ENCODE measurements at places on chromosomes 2 and 18.

DNA sequence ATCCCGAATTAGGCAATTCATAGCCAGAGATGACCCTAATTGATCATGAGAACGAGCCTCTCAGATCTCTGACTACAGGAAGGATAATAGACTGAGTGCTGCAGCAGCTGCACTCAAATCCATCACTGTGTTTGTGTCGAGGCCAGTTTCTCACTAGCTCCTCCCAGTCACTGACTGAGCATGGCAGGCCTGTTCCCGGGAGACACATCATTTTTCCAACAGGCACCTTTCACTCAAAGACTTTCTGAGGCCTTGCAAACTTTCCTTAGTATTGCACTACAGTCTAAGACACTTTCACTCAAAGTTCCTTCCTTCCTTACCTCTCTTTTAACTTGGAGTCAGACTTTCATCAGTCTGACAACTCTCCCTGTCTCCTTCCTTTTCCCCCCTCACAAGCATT is 13.7 kb downstream of the SOS1 start:
- no peak for DNase-seq

GRCh38 chr18:527146-527545 is 26.6 kb upstream of the COLEC12 start:
- DNase-seq: no peak

- no peak for DNase-seq
These were observed at the start of gene B3GNT7 for GRCh38 chr2:231395188-231396057. Gene B3GNT7, plus strand, starts transcription at chr2:231395710. Its CDS starts 94 bp downstream, at chr2:231395804.

- DNase-seq: no peak
These were observed 1202.5 kb downstream of the DSC3 start for GRCh38 chr18:29840089-29840488.
